ENCODE measurements at places on chromosomes 2 and 18.

- DNase-seq, result no peak
These were observed 1106.3 kb upstream of the SLC39A10 start for GRCh38 chr2:194550702-194551101.

- no peak for DNase-seq
These were observed 160.5 kb downstream of the RIF1 start for GRCh38 chr2:151570191-151570590.

- DNase-seq, result no peak
These were observed 20.6 kb downstream of the FIGN start for GRCh38 chr2:163715199-163715598.

- no peak for DNase-seq
These were observed 74.1 kb upstream of the DSEL start for GRCh38 chr18:67590571-67591141.

DNA sequence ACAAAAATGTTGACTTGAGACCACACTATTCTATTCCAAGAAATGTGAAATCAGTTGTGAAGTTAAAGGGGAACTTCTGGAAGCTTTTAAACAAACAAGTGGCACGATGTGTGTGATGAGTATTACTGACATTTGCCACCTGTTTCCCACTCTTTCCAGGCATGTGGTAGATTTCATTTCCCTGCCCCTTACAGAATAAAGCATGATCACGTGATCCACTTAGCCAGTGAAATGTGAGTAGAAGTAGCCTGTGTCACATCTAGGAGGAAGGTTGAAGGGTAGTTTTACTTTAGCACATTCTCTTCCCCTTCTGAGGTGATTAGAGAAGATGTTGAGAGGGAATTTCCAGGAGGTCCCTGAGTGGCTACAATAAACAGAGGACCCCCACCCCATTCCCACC, 3.8 kb downstream of the COL4A4 start:
- DNase-seq, result no peak

DNA sequence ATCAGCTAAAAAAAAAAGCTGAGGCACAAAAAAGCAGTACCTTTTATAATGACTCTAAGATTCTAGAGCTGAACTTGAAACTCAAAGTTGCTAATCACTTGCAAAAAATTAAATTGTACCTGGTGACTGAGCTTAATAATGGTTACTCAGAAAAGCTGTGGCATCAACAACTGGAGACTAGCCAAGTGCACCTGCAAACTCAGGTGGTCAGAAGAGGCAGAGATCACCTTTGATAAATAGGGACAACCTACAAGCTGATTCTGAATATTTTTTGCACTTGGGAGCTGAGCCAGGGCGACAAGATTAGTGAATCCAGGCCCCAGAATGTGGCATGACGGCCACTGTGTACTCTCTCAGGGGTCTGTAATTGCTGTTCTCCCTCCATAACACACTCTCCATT, 3.0 kb downstream of the ABHD3 start:
- DNase-seq, result no peak

DNA sequence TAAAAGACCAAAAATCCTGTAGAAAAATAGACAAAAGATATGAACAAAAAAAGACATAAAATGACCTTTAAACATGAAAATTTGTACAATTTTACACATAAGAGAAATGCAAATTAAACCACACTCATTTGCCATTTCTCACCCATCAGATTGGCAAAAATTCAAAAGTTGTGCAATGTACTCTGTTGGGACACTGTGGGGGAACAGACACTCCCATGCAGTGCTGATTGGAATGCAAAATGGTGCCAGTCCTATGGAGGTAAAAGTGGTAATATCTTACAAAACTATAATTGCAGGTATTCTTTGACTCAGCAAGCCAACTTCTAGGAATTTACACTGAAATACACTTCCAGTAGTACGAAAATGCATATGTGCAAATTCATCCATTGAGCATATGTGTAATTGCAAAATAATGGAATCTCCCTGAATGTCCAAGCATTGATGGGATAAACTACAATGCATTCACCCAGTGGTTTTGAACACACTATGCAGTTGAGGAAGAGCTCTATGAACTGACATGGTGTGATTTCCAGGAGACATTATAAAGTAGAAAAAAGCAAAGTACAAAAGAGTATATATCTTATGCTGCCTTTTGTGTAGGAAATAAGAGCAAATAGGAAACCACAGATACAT, 201.8 kb upstream of the ZNF521 start:
- DNase-seq, result no peak

DNA sequence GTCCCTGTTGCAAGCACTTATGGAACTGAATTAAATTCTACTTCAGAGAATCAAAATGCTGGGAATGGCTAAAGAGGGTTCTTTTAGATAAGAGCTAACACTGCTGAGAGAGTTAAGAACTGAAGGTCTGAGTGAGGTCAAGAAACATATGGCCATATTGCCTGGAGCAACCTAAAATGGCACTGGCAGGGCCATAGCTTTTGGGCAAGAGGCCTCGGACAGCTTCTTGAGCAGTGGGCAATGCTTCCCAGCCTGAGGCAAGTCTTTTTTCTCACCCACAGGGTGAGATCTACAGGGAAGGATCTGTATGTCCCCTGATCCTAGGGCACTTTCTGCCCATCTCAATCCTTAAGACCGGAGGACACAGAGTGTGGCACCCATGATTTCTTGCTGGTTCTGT, 244.6 kb upstream of the NT5C1B start:
- no peak for DNase-seq

DNA sequence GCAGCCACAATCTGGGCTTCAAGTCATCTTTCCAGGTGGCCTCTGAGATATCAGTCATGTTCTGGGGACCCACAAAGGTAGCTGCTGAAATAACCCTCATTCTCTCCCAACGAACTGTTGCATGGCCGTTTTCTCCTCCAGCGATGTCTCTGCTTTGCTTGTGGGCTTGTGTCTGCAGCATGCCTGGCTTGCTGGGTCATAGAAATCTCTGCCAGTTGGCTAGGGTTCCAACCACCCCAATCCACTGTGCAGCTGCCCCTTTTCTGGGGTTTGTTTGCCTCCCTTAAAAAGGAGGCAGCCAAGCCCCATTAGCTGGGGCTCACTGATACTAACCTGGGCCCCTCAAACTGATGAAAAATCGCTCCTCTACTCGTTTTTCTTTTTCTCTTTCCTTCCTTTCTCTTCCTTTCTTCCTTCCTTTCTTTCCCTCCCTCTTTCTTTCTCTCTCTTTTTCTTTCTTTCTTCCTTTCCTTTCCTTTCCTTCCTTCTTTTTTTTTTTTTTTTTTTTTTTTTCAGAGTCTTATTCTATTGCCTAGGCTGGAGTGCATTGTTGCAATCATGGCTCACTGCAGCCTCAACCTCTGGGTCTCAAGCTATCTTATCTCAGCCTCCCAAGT, 680.0 kb downstream of the EPHA4 start:
- no peak for DNase-seq

DNA sequence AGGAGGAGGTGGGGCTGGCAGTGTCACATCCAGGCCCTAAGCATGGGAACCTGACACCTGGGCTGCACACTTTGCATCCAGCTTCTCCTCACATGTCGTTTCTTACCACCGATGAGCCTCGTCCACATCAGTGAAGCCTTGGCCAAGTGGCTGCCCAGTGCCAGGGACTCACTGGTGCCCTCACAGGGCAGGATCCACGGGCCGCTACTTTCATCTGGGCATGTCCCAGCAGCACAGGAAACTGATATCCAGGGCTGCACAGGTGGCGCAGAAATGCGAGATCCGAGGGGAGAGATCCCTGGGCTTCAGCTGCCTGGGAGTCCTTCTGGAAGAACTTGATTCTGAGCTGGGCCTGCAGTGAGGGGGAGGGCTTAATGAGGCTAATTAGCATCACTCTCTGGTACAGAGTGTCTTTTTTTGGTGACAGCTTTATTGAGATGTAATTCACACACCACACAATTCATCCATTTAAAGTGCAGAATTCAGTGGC, 291.6 kb upstream of the HDAC4 start:
- no peak for DNase-seq

DNA sequence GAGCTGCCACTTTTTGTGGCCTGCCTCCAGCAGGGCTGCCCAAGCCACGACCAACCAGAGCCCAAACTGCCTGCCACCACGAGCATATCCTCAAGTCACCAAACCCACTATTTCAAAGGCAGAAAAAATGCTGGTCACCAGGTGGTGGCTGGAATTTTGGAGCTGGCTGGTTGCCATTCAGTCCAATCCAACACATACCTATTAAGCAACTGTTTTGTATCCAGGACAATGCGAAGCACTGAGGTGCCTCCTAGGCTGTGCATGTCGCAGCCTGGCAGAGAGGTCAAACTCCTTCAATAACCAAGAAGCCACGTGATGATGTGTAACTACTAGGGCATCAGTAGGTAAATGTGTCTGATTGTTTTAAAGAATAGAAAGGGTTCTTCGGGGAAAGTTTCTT, 108.3 kb upstream of the PPP1CB start:
- no peak for DNase-seq

DNA sequence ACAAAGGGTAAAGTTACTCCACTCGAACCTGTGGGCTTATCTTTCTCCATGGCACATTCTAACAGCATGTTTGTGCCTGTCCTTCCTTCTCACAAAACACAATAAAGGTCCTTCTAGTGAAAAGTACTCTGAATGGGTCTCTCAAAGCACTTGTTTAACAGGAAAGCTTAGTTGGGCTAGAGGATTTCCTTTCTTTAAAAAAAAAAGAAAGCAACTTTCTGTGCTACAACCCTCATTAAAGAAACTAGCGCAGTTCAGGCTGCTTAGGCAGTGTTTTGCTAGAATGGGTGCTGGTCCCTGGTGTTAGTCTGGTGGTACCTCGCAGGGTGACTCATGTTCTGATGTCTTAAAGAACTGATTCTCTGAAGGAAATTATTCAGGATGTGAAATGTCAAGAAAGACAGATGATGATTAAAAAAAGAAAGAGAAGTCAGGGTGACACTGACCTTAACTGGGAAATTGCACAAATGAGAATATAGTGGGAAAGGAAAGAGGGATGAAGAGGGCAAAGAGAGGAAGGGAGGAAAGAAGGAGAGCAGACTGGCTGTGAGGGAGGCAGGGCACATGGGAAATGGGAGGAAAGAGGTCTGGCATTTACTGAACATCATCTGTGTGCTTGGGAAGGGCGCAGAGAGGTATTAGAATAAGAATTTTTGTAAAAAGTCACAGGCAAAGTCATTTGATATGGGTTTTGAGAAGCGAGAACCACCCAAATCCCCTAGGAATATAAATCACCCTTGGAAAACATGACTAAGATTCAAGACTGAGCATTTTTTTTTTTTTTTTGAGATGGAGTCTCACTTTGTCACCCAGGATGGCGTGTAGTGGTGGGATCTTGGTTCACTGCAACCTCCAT, 74.9 kb downstream of the ATP8B1 start:
- DNase-seq, result no peak

DNA sequence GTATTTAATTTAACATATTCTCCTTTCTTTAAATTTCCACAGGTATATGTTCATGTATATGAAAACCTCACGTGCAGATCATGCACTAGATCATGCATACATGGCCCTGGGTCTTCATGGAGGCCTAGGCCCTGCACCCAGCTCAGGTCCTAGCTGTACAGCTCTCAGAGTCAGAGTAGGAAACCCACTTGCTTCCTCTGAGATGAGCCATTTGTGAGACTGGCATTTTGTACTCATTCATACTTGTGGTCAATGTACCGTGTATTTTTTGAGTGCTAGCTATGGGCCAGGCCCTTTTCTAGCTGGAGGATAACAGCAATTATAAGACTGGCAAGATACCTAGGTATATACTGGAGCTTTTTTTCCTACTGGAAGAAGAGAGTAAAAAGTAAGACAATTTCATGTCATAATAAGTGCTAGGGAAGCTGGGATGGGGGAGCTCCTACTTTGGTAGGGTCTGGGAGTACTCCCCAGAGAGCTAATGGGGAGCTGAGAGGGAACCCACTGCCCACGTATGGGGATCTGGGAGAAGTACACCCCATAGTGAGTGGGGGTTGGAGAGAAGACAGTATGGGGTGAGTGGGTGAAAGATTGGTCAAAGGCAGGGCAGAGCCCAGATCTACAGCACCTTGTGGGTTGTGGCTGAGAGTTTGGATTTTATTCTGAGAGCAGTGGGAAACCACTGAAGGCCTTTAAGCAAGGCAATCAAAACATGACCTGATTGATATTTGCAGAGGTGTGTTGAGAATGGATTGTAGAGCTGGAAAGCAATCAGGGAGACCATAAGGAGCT, 72.0 kb downstream of the POLE4 start:
- DNase-seq, result no peak

GRCh38 chr2:37306024-37306423, 18.6 kb downstream of the PRKD3 start:
- DNase-seq, result no peak

DNA sequence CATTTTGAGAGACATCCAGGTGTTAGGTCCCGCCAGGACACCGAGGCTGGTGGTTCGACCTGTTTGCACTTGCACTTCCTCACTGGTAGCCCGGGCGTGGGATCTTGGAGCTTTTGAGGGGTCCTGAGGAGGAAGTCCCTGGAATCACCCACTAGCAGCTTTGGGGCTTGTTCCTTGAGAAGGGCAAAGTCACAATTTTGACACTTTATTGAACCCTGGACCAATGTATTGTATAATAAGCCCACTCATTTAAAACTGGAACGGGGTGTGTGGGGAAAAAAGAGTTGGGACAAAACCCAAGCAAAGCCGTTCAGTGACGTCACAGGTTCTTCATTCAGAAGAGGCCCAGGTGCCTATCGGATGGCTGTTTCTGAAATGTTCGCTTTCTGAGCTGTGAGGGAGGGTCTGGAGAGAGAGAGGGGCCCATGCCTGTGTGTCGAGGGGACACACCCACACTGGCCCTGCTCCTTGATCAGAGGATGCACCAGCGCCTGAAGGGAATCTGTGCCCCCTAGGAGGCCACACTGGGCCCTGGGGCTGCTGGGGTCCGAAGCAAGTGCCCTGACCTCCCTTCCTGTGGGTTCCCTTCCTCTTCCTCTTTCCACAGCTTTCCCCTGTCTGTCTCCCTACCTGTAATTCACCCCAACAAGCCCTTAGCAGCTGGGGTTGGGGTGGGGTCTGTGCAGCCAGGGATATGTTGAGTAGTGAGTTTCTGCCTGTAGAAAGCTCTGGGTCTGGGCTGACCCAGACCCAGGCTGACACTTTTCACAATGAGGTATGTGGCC, 2.6 kb downstream of the LPIN1 start:
- no peak for DNase-seq

GRCh38 chr2:18510775-18511174, 49.7 kb downstream of the RDH14 start:
- DNase-seq, result no peak

DNA sequence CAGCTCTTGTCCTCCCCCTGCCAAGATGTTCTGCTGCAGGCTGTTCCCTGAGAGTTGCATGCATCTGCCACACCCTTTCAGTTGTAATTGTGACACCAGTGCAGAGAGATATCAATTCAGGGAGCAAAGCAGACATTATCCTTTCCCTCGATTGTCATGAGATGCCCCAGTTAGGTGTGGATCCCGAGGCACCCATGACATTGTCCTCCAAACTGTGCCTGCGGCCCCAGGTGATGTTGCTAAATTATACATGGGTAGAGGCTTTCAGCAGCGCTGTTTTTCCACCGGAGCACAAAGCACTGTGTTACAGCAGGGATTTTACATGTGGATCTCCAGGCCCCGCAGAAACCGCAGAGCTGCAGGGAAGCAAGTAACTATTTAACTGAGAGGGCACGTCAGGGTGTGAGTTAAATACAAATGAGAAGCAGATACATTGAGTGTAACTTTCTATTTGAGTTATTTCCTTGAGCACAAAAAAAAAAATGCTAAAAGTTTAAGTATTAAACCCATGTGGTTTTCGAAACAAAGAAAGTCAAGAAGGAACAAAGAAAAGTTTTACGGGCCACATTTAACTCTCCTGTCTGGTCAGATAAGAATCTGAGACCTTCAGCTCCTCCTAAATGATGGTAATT, 90.3 kb upstream of the BCL2L11 start:
- DNase-seq, result no peak
